ENCODE measurements at places on chromosomes 1 and 21.
A peak's percentile ranks its signal among the peaks of the same experiment; 100 is the strongest.

- peak; percentile 65 for DNase-seq
These were observed 59.8 kb upstream of the ACOT11 start for GRCh38 chr1:54488065-54488750.

DNA sequence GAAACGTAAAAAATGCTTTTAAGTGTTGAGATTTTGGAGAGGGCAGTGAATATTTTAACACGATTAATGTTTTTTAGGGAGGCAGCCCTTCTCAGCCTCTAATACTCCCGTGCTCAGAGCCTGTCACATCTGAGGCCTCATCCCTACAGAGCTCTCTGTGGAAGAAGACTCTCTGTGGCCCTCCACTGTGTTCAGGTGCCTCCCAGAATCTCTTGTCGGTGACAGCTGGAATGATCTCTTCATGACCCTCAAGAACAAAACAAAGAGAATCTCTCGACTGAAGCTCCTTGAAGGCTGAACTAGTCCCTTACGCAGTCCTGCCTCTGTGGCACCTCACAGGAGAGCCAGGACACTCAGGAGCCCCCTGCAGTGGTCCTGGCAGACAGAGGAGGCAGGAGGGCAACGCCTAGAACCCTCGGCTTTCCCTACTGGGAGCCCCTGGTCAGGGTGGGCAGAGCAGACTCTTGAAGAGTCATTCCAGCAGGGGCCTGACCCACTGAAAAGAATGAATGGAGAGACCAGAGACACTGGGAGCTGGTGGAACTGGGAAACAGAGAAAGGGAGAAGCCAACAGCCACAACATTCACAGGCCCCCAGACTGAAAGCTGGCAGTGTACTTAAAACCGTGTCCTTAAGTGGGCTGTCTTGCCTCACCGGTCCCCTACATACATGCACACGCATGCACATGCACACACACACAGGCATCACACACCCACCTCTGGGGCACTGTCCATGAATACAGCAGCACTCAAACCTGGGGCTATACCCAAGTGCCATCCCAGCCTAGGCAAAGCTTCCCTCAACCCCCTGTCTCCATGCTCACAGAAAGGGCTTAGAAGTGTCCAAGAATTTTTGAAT is 67.5 kb upstream of the ANGPTL1 start:
- DNase-seq: no peak

DNA sequence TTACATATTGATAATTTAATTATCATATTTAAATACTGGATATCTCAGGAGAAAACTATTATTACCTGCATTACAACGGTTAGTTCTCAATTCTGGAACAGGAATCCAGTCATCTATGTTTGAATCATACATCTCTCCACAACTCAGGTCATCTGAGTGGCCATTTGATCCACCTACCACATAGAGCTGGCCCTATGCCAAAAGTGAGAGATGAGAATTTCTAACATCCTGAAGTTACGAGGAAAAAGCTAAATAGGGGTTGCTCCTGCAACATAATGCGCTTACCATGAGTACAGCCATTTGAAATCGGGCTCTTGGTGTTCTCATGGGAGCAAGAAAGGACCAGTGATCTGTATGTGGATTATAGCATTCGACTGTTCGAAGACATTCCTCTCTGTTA is 16.9 kb downstream of the IVNS1ABP start:
- no peak for DNase-seq

DNA sequence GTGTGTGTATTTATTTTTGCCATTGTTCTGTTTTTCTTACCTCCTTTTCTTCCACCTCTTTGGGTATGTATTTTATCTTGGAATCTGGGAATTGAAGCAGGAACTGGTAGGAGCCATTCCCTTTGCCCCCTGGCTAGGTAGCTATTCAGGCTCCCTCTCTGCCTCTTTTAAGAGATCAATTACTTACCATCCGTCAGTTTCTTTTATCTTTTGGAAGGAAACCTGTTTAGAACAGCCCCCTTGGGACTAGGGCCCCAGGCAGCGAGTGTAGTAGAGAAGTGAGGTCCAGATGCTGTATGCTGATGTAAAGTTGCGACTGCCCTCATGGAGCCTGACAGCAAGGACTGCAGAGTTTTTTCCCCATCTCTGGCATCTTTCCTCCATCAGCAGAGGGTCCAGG is 41.6 kb downstream of the KIRREL1 start:
- DNase-seq: no peak

DNA sequence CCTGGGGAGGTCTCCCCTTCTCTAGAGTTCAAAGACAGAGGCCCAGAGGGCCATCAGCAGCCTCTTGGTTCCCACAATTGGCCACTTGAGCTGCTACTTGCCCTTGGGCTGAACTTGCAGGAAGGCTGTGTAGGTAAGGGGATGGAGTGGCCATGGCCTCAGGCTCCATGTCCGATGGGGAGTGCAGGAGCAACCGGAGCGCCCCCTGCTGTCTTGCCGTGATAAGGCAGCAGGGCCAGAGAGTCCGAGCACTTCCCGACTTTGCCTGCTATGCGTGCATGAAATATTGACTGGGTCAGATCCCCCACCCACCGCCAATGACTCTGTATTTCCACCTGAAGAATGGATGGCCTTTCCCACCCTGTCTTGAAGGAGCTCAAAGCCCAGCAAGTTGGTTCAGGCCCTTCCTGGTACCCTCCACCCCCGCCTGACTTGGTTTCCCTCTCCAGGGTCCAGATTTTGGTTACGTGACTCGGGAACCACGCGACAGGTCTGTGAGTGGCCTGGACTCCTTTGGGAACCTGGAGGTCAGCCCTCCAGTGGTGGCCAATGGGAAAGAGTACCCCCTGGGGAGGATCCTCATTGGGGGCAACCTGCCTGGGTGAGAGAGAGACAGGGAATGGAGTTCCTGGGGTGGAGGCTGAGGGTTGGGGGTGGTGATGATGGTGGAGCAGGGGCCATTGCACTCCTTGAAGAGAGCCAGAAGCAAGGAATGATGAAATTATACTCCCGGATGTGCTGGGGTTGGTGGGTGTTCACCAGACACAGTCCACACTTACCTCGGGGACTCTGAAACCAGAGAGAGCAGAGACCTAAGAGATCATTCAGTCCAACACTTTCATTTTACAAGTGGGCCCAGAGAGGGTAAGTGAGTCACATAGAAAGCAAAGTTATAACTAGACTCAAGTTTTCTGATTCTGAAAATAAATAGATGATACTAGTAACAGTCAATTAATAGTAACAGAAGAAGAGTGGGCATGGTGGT is 25.6 kb downstream of the PADI3 start:
- no peak for DNase-seq

DNA sequence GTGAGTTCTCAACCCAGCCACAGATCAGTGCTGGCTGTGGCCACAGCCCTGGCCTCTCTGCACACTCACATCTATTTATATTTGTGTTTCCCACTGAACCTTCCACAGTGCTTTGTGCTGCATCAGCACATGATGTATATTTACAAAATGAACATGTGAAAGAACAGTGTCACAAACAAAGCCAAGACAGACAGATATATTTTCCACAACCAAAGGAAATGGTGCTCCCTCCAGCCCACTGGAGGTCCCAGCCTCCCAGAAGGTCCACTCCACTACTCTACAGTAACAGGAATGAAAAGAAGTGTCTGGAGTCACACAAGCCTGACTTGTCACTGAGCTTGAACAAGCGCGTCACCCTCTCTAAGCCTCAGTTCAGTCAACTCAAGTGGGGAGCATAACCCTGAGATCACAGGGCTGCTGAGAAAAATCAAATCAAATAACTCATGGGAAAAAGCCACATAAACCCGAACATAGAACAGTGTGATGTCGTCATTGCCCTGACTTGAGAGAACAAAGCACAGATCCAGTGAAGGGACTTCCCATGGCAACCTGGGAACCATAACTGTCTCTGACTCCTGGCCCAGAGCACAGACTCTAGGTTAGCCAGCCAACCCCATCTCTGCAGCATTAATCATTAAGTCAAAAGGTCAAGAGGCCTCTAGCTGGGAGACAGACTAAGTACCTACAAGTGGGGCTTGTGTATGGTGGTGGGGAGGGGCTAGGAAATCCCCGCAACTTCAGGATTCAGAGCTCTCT is 121.2 kb downstream of the TRABD2B start:
- DNase-seq: no peak

GRCh38 chr1:35807614-35808449 is at the start of gene AGO4:
Gene AGO4, plus strand, starts transcription at chr1:35808016. Its CDS starts 401 bp downstream, at chr1:35808417.
- DNase-seq: no peak

DNA sequence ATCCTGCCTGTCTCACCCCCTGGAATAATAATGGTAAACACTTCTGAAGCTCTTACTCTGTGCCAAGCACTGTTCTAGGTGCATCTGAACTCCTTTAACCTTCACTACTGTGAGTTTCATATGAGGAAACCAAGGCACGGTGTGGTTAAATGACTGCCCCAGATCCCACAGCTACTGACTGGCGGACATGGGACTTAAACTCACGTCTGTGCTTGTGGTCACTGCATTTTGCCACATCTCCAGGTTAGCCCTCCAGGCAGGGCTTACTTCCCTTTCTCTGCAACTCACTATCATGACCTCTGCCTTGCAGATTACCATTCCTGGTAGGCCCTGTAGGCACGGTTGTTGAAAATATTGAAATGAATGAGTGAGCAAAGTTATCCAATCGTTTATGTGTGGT is 83.4 kb downstream of the ADSS2 start:
- DNase-seq: no peak

DNA sequence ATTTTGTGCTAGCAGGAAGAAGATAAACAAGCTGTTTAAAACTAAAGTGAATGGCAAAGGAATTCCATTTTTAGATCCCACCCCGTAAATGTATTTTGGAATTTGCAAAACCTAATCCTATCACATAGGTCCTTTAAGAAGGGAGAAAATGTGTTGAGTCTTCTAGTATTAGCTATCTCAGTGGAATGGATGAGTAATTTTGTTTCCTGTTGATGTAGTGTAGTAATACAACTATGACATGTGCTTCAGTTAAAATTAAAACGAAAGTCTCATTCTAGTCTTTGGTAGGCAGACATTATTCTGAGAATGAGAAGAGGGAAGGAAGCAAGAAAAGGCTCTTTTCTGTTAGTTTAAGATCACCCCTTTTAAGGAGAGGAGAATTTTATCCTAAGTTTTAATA is 265.9 kb upstream of the C1orf105 start:
- no peak for DNase-seq

- DNase-seq: peak; percentile 60
These were observed 68.9 kb downstream of the CDC7 start for GRCh38 chr1:91569411-91570119.

GRCh38 chr21:45074818-45075595 is 627 bp downstream of the ADARB1 start:
- DNase-seq: no peak

DNA sequence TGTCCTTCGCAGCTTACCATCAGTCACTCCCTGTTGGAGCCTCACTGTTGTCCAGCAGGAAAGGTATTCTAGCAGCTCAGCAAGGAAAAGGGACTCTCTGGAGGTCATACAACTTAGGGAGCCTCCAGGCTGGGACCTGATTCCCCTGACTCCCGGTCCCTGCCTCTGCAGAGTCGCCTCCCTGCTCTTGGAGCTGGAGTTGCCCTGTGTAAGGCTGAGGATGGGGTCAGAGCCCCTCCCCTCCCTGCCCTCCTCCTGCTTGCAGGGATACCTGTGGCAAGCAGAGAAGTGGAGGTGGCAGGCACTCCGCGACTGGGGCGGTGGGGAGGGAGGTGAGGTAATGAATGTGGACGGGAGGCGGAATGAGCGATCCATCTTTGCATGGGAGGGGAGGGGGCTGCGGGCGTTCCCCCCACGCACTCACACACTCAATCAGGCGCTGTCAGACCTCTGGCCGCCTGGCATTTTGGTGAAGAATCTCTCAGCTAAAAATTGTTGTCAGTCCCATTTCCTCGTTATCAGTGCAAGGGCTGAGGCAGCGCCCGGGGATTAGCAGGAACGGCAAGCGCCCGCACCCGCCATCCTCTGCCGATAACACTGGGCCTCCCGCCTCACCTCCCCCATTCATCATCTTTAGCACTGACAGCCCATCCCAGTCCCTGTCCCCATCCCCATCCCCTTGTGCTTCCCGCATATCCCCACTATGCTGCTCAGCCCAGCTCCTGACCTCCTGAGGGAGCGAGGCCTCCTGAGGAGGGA is 64.3 kb downstream of the TMEM53 start:
- DNase-seq: no peak

All from astrocyte of the cerebellum (primary cell).